Thoracic aorta endothelial cell (primary cell): ENCODE measurements at places on chromosomes 5 and 9. TPM values are rescaled to one million over a fixed set of nuclear protein-coding genes. Genes with fewer than 3 reads are reported as not detected.

The ABCA2 gene
- total RNA-seq: 11.0 and 12.3 TPM in 2 replicates

The FBP1 gene
- total RNA-seq: 1.6 and 13.2 TPM in 2 replicates

The GABRA1 gene
- not detected in 2 replicates for total RNA-seq

The RPP25L gene
- 13.6 and 16.2 TPM in 2 replicates for total RNA-seq

The SGCD gene
- under 0.01 TPM in 2 replicates for total RNA-seq

The SHC3 gene
- 1.7 and 9.4 TPM in 2 replicates for total RNA-seq

The ARHGEF37 gene
- total RNA-seq: 8.0 TPM in 2 replicates

The EGFLAM gene
- total RNA-seq: 0.29 and 1.7 TPM in 2 replicates

The CDH10 gene
- total RNA-seq: under 0.01 TPM in 1 of 2 replicates, not detected in the other

The GTF3C5 gene
- total RNA-seq: 44.3 and 57.2 TPM in 2 replicates

The AFAP1L1 gene
- 102 and 142 TPM in 2 replicates for total RNA-seq

The MOB3B gene
- under 0.01 and 0.29 TPM in 2 replicates for total RNA-seq

The GMCL2 gene
- not detected in 2 replicates for total RNA-seq

The NUTM2F gene
- total RNA-seq: not detected in 2 replicates

The PGM5 gene
- 0.27 and 0.93 TPM in 2 replicates for total RNA-seq

The HK3 gene
- not detected in 2 replicates for total RNA-seq

The CDC25C gene
- total RNA-seq: 13.0 and 19.0 TPM in 2 replicates

The HAPLN1 gene
- 0.13 and 0.29 TPM in 2 replicates for total RNA-seq

The LCN12 gene
- not detected in 2 replicates for total RNA-seq

The AQP3 gene
- total RNA-seq: 0.36 TPM in 1 of 2 replicates, not detected in the other

The SLC45A2 gene
- not detected in 2 replicates for total RNA-seq

The FIBCD1 gene
- not detected in 2 replicates for total RNA-seq

The RETREG1 gene
- 0.27 and 0.65 TPM in 2 replicates for total RNA-seq

The SNAPC4 gene
- total RNA-seq: 16.8 and 18.4 TPM in 2 replicates

The TTF1 gene
- 12.5 and 14.1 TPM in 2 replicates for total RNA-seq

The PCDHA9 gene
- total RNA-seq: under 0.01 and 0.07 TPM in 2 replicates

The PLCXD3 gene
- total RNA-seq: under 0.01 and 0.13 TPM in 2 replicates

The ANKRD34B gene
- not detected in 2 replicates for total RNA-seq

The COL5A1 gene
- total RNA-seq: 51.0 and 109 TPM in 2 replicates

The NKD2 gene
- total RNA-seq: not detected in 2 replicates

The DUSP1 gene
- total RNA-seq: 56.5 and 73.1 TPM in 2 replicates

The IFNA13 gene
- total RNA-seq: not detected in 2 replicates

The TRPM3 gene
- total RNA-seq: 3.1 and 6.1 TPM in 2 replicates

The ZBED3 gene
- 3.8 and 4.7 TPM in 2 replicates for total RNA-seq

The NR4A3 gene
- under 0.01 and 0.07 TPM in 2 replicates for total RNA-seq

The NNT gene
- total RNA-seq: 67.6 and 75.9 TPM in 2 replicates
